Left cardiac atrium (tissue), 4 donors: ENCODE measurements at places on chromosomes 16 and 17. TPM values are rescaled to one million over a fixed set of nuclear protein-coding genes. Genes with fewer than 3 reads are reported as not detected.
A peak's percentile ranks its signal among the peaks of the same experiment; 100 is the strongest.

DNA sequence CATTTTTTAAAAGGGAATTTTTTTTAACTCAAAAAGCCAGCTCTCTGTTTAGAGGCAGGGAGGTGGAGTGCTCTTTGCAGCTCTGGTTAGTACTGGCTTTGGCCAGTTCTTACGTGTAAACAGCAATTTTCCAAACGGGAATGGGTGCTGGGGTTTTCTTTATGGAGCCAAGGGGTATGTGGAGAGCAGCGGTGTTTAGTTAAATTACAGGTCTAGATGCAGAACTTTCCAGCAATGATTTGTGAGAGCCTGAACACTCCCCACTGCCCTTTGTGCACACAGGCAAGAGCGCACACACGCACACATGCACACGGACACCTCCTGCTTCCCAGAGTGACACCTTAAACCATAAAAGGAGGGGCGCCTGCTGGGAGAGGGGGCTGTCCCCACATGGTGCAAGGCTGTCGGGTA is 140.2 kb downstream of the MSI2 start:
- DNase-seq: no peak

DNA sequence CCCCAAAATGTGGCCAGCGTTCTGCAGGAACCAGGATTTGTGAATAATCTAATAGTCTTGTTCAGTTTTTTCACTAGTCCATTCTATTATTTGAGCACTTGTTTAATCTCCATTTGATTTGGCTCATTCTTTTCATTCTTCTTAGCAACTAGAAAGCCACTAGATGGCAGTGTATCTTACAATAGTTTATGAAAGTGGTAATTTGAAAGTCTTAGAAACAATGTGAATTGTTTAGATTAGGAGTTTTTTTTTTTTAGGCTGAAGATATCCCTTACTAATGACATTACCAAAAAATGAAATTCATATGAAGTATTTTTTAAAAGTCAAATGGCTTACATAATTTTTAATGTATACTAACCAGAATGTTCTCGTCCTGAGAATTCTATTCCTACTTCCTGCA is 6.7 kb downstream of the ERI2 start:
- no peak for DNase-seq

- no peak for DNase-seq
These were observed 218.6 kb upstream of the ASIC2 start for GRCh38 chr17:33511670-33512069.

DNA sequence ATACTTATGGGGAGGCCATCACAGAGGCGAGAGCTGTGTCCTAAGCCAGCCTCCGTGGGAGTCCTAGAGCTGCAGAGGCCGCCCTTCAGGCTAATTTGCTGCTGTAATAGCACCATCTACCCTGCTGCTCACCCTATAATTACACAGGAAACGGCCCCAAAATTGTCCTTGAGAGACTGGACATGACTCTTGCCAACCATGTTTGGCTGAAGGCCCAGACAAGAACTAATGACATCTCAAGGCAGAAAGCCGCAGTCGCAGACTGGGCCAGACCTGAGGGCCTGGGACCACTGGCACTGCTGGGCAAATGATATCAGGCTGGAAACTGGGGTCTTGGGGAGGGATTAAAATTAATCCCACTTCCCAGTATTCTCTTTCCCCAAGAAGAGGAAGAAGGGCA is 24.1 kb downstream of the PSMD7 start:
- no peak for DNase-seq

DNA sequence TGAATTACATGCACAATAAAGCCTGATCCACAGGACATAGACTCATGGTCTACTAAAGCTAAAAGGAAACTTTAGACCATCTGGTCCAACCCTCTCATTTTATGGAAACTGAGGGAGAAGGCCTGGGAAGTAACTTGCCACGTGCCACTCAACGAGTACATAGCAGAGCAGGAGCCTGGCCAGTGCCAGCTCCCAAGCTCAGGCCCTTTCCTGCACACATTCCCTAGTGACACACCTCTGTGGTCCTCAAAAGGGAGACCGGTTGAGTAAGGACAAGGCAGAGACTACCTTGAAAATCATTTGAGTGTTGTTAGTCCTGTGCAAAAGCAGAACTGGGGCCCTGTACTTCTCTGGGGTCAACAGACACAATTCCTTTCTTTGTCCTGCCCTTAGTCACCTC is 2.8 kb downstream of the CCL4L2 start:
- no peak for DNase-seq

DNA sequence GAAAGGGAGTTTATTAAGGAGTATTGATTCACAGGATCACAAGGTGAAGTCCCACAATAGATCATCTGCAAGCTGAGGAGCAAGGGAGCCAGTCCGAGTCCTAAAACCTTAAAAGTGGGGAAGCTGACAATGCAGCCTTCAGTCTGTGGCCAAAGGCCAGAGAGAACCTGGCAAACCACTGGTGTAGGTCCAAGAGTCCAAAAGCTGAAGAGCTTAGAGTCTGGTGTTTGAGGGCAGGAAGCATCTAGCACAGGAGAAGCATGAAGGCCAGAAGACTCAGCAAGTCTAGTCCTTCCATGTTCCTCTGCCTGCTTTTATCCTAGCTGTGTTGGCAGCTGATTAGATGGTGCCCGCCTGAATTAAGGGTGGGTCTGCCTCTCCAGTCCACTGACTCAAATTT is 193.0 kb downstream of the KIF2B start:
- no peak for DNase-seq

DNA sequence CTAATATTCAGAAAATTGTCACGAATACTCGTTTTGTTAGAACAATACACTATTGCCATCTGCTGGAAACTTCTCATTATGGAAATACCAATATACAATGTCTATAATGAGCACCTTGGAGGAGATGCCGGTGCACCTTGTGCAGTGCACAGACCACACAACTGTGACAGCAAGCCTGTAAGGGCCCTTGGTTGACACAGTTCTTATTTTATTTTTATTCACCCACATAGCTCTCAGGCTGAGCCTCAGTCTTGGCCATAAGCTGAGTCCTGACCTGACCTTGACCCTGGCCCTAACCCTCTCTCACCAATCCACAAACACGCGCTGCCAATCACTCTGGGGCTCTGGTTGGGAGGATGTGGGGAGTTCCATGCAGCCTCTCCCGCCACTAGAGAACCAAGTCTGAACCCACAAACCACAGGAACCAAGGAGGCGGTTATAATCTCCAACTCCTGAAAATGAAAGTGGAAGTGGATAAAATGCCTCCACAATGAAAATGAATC is 7.6 kb downstream of the AIPL1 start:
- DNase-seq: no peak

DNA sequence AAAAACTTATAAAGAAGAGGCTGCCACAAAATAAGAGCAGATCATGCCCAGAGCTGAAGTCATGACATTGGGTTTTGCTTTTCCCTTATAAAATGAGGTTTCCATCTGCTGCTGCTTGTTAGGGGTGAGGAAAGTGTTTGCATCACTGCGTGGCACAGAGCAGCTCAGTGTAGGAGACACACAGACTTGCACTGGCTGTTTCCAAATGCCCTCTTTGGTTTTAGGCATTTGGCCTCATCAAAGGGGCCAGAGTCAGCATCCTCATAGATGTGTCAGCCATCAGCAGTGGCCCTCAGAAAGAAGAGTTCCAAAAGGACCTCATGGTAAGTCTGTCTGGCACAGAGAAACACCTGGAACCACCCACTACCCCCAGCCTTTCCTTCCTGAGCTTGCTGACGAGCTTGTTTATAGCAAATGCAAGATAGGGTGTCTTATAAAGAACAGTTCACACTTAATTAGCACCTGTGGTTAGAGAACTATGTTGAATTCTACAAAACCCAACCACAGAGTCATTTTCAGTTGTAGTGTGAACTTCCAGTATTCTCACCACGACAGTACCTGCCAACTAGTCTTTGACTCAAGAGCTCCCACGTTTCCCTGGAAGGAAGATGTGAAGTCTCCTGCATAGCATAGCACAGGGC is 17.0 kb downstream of the VWA3A start:
- no peak for DNase-seq

DNA sequence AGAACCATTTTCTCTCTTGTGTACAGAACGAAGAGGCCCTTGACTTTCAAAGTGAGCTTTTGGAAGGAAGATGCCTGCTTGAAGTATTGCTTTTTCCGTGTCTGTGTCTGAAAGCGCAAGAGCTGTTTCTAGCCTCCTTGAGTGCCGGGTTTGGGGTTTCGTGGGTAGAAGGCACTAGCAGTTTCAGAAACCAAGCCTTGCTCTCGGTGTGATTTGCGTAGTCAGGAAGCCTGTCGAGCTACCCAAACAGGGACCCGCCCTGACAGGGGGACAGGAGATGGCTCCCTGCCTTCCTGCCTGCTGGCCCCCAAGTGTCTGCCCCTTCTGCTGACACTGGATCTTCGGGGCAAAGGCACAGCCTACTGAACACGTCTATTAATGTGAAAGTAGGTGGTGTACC is 322.0 kb downstream of the MAF start:
- DNase-seq: no peak

- DNase-seq: peak; percentile 69
These were observed 352 bp downstream of the MARF1 start for GRCh38 chr16:15642557-15643047.

- DNase-seq: no peak
These were observed 10.4 kb downstream of the PRR11 start for GRCh38 chr17:59165933-59166342.

DNA sequence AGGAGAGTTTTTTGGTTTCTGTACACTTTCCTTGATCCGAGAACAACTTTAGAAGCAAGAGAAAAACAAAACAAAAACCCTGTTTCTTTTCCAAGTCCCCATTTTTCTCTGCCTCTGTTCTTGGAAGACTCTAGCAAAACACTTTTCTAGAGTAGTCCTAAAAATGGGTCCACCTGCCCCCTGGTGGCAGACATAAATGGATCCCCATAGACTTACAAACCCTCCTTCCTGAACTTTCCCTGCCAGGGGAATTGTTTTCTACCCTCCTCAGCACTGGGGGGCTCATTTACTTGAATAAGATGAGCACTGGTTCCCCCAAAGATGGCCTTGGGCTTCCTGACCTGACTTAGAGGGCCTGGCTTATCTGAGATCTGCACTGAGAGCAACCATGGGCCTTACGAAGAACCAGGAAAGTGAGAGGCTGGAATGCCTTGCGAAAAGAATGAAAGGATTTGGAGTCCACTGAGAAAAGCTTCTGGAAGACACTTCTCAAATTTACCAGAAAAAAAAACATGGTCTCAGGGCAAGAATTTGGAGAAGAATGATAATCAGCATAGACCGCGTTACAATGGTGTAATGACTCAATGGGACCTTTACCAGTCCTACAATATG is 48.0 kb upstream of the CDYL2 start:
- DNase-seq: no peak

DNA sequence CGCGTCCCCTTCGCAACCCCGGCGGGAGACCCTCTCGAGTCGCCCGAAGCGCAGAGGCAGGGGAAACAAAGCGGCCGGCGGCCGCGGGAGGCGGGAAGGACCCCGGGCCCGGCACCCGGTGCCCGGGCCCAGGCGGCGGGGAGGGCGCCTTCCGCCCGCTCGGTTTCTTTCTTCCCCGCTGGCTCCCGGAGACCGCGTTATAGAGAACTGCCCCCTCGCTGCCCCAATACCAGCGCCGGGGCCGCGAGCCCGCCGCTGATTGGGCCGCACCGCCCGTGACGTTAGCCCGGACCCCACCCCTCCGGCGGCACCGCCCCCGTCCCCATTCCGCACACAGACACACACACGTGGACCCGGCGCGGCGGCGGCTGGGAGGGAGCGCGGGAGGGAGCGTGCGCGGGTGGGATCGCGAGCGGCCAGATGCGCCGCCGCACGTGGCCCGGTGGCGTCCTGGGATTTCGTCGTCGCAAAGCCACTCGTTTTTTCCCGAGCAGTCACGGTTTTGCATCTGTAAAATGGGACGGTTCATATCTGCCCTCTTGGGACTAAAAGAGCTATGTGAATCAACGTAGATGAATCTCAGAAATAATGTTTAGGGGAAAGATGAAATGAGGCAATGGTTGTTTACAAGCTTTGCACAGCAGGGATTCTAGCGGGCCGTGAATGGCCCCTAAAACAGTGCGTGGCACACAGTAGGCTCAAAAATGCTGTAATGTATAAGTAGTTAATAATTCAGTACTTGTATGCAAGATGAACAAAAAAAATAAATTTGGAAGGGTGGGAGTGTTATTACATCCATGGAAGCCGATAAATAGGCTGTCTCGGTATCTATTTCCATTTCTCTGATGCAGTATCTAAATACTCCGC is at the start of gene EPOP:
EPOP (minus strand) TSS at position 209 of the 867 bp plus-strand sequence. CDS start 462 bp downstream, outside the sequence.
- peak; percentile 91 for DNase-seq

DNA sequence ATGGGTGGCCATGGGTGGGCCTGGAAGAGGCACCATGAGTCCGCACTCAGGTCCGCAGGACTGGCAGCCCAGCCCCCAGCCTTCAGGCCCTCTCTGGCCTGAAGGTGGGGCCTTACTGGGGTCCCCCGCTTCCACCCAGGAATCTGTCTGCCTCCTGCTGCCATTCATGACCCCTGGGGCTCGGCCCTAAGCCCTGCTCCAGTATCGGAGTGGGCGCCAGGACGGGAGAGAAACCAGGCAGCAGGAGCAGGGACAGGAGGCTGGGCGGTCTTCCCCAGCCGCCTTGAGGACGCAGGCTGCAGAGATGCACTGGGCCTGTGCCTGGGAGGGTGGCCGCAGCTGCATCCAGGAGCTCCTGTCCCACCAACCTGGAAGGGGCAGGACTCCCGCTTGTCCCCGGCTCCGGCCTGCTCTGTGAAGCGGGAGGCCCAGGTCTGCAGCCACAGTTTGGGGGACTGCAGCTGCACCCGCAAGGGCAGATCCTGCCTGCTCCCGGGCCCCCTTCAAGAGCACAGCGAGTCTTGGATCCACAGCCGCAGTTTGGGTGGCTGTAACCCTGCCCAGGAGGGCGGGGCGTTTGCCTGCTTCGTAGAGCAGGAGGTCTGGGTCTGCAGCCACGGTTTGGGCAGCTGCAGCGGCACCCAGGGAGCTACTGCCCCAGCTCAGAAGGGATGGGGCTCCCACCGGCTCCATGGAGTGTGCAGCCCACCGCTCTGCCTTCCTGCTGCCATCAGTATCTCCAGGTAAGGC is 81.8 kb upstream of the DNAJA2 start:
- no peak for DNase-seq

GRCh38 chr16:81220349-81220748 is 18.1 kb upstream of the BCO1 start:
- DNase-seq: no peak

GRCh38 chr17:35879773-35880654 is at the start of gene CCL5:
TSS of gene CCL5 (minus strand) at chr17:35880360.
- DNase-seq: no peak

The PIRT gene
- total RNA-seq: not detected
